HFFc6 (cell line): ENCODE measurements at places on chromosomes 1 and 21. TPM values are rescaled to one million over a fixed set of nuclear protein-coding genes. Genes with fewer than 3 reads are reported as not detected.

GRCh38 chr1:54117815-54118563, 34.8 kb downstream of the CDCP2 start:
- DNase-seq = no peak

GRCh38 chr1:6037338-6037762, 8.3 kb upstream of the KCNAB2 start:
- peak; percentile 62 for DNase-seq

- DNase-seq = peak; percentile 100
These were observed 56.9 kb downstream of the CLSTN1 start for GRCh38 chr1:9766759-9767442.

GRCh38 chr1:93172778-93173177, 7.4 kb downstream of the TMED5 start:
- DNase-seq = no peak

Gene HHAT
- total RNA-seq = 3.0 to 4.1 TPM (median 3.3 TPM) in 3 replicates
